ENCODE measurements at places on chromosomes 4 and X.

- DNase-seq: no peak
These were observed 132.6 kb downstream of the IL15 start for GRCh38 chr4:141768954-141769353.

GRCh38 chr4:86737244-86737643, 111.9 kb downstream of the SLC10A6 start:
- DNase-seq: no peak

- no peak for DNase-seq
These were observed 11.9 kb downstream of the ODAPH start for GRCh38 chr4:75567725-75568124.

DNA sequence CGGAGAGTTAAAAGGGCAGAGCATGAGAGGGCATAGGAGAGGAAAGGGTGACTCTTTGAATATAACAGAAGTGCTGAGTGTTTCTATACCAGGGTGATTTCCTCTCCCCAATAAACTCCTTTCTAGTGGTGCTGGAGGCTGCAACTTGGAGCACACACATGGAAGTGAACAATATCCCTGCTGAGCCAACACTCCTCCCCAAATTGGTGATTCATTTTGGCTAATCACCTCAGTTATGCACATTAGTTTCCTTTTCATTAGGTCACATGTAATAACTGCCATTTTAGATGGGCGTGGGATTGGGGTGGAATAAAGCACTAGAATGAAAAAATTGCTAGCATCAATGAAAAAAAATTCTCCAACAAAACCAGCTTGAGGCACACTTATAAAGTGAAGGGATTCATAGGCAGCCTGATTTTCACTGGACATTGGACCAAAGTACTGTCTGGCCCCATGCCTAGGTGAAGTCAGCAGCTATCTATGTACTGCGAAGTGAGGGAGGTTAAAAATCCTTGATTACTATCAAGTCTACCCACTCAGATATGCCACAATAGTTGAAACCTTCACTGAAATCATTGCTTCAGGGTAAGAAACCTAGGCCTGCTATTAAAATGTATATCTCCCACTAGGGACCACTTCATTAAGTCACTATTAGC, 174.0 kb downstream of the GLUD2 start:
- DNase-seq: no peak
